Fibroblast of skin of left quadriceps (primary cell): ENCODE measurements at places on chromosomes 4 and X.

GRCh38 chr4:836750-837301 lies 10.9 kb upstream of the CPLX1 start:
- DNase-seq, result no peak

- DNase-seq, result no peak
Observed at GRCh38 chr4:144449611-144450010, 196.3 kb upstream of the HHIP start.

DNA sequence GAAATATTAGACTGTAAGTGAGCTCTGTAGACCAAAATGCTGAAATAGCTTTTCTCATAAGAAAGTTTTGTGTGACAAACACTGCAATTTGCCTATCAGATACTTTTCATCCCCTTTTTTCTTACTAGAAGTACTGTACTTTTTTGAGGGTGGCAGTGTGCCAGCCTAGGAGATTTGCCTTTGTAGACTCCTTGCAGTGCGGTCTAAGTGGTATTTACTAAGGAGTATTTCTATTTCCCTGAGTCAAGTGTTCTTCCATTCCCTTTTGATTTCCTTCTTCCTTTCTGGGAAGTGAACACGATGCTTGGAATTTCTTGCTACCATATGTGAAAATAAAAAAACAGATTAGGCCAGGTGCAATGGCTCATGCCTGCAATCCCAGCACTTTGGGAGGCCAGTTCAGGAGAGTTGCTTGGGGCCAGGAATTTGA lies 34.6 kb downstream of the PDLIM5 start:
- DNase-seq, result no peak

DNA sequence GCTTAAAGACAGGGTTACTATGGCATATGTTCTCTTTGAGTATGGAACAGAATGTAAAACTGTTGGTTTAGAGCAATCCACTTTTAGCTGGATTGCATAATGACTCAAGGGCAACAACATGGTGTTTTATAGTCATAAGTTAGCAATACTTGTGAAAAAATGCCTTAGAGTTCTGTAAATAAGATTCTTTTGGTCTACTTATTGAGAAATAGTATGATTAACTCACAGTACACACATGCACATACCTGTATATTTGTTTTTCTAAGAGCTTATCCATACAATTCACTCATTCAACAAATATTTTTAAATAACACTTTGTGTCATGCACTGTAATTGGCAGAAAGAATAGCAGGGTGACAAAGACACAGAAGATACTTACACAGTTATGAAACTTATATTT lies 1415.5 kb downstream of the PCDH7 start:
- DNase-seq, result no peak

GRCh38 chr4:30002341-30002740 lies 717.8 kb upstream of the PCDH7 start:
- no peak for DNase-seq

- no peak for DNase-seq
Observed at GRCh38 chr4:2962614-2963174, 512 bp downstream of the NOP14 start.
